ENCODE measurements at places on chromosomes 4 and X.

DNA sequence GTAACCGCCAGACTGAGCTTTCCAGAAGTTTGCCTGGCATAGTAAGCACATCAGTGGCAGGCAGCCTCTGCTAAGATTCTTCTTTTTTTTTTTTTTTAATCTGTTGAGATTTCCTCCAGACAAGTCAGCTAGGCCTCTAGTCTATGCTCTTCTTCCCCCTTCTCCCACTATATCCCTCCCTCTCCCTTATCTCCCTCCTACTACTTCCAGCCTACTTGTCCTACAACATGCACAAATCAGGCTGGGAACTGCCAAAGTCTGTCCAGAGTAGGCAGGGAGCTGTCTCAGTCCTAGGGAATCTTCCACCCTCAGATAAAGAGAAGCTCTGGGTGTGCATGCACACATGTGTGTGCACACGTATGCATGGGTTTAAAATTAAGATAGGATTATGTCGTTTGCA, 49.7 kb upstream of the ARMCX2 start:
- no peak for DNase-seq

GRCh38 chrX:40084471-40085101, 13.2 kb downstream of the BCOR start:
- DNase-seq: no peak

DNA sequence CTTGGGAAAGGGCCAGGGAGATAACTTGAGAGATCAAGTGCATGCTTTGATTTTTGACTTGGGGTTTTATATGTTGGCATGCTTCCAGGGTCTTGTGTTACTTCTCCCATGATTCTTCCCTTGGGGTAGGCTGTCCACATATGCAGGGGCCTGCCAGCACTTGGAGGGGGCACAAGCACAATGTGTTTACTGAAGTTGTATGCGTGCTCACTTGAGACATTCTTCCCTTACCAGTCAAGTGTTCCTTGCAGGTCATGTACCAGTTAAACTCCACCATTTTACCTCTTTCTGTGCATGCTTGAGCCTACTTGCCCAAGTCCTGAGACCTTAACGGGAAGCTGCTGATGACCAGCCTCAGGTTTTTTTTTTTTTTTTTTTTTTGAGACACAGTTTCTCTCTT, 1880.5 kb downstream of the ARAP2 start:
- DNase-seq: no peak

DNA sequence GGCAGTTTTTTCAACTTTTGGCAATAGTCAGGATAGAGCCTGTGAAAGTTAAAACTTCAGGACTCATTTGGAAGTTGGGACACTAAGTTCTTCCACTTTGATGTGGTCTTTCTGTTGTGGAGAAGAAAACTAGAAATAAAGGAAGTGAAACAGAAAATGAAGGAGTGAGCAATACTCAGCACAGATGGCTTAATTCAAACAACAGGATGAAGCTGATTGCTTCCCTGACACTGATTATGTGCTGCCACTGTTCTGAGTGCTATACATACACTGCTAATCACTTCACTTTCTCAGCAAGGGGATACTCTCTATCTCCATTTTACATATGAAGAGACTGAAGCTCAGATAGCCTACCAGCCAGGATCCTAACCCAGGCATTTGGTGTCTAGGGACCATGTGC, 235.1 kb upstream of the CPEB2 start:
- no peak for DNase-seq

DNA sequence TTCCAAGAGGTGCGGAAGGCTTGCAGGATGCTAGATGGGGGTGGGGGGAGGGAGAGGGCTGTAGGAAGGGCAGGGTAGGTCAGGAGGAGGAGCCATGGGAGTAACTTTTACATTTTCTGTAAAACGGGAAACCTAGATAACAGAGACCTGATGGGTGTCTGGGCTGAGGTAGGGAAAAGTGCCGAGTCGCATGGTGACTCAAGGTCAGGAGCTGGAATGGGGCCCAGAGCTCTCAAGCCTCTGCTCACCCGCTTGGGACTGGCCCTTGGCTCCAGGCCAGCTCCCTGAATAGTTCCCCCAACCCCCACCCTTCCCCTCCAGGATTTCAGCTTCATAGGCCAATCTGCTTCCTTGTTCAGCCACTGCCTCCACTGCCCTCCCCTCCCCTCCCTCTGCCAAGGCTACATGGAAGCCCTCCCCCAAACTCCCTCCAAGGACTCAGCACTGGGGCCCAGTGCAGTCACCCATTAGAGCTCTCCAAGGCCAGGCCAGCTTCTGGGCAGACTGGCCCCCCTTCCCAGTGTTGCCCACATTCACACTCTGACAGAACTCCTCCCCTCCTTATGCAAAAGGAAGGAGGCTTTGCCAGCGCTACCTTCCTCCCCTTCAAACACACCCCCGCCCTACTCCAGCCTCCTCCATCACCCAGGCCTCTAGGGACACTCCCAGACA, 43.6 kb downstream of the TSC22D3 start:
- DNase-seq: no peak

GRCh38 chrX:40867352-40867751, 132.0 kb upstream of the MED14 start:
- no peak for DNase-seq
